ENCODE measurements at places on chromosomes 12 and 14.

DNA sequence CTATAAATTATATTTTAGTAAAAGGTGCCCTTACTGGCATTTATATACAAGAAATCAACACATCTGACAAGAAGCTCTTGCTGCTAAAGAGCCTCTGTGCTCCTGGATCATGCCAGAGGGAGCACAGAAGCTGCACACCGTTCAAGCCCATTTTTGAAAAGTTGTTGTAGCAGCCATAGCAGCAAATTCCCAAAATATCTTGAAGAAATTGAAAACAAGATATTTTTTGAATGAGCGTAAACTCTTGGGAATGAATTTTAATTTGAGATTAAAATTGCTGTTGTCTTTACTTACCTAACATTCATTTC, 540 bp upstream of the CLEC2D start:
- DNase-seq: no peak

- DNase-seq: no peak
Measured at GRCh38 chr12:95997911-95998510, 1.9 kb upstream of the HAL start.

- no peak for DNase-seq
Measured at GRCh38 chr14:33408291-33408690, 469.6 kb downstream of the NPAS3 start.

- DNase-seq: no peak
Measured at GRCh38 chr14:75906680-75907280, 75.0 kb downstream of the TGFB3 start.

DNA sequence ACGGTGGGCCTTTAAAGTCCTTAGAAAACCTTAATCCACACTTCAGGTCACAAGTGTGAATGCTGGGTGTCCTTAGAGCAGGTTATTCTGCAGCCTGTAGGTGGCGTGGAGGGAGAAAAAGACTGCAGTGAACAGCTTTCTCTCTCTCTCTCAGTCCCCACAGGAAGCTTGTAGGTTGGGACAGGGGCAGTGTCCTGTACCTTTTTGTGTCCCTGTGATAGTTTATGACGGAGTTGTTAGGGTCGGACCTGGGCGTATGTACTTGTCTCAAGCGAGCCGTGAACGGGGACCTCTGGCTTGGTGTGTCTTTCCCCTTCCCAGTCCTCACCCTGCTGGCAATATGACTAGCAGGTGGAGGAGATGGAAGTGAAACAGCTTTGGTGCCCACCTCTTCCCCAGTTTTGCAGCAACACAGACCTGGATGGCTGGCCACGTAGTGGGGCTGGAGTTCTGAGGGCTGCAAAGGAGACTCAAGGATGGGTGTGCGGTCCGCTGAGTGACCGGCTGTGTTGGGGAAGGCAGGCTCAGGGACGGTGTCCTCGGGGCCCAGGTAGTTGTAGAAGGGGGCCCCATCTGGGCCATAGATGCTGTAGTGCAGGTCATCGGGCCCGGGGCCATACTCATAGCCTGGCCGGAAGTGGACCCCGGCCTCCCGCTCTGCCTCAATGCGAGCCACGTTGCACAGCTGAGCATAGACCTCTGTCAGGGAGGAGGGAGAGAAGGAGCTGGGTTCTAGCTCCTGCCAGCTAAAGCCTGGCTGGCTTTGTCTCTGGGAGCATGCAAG, 8.9 kb downstream of the ISCA2 start:
- no peak for DNase-seq

DNA sequence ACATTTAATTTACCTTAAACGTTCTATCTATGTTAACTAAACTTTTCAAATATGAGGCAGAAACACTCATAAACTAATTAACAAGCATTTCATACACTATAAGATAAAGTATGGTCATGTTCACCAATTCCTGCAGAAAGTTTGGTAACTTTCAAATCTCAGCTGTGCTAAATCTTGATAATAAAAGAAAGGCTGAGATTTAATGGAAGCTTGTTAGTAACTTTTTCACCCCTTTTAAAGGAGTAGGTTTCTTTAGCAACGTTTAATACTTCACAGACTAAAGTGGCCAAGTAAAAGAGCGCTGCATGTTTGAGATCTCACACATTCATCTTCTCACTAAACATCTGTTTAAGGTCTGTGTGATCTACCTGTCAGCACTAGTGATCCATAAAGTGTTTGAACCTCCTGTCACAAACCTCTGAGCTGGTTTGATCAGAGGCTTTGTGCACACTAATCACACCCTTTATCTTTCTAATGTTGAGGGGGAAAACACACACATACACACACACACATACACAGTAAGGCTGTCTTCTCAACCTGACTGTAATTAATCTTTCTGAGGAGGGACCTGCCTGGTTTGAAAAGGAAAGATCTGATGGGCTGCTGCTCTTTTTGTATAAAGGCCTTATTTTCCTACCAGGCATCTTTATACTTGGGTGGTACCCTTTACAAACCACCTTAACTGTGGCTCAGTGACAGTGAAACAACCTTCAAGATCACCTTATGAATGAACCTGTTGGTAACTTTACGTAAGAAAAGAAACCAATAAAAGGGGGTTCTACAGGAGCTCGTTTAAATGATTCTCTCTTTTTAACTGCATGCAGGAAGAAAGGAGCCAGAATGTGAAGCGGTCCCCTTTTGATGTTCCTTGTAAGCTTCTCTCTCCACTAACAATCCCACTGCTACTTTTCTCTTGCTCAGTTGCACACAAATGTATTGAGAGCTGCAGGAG, 244.2 kb downstream of the SOX5 start:
- DNase-seq: no peak

Data from NCI-H1436 treated with DMSO at 0.1 percent for 48 hours (cell line).